ENCODE measurements at places on chromosomes 4 and X.
A peak's percentile ranks its signal among the peaks of the same experiment; 100 is the strongest.

- DNase-seq, result no peak
Observed at GRCh38 chrX:136697156-136697555, 49.2 kb downstream of the CD40LG start.

- DNase-seq, result no peak
Observed at GRCh38 chr4:62402088-62402806, 1202.1 kb downstream of the ADGRL3 start.

GRCh38 chr4:158211222-158211621, 936 bp downstream of the TMEM144 start:
- no peak for DNase-seq

GRCh38 chr4:165972747-165973146, 99.7 kb downstream of the TLL1 start:
- DNase-seq, result no peak

DNA sequence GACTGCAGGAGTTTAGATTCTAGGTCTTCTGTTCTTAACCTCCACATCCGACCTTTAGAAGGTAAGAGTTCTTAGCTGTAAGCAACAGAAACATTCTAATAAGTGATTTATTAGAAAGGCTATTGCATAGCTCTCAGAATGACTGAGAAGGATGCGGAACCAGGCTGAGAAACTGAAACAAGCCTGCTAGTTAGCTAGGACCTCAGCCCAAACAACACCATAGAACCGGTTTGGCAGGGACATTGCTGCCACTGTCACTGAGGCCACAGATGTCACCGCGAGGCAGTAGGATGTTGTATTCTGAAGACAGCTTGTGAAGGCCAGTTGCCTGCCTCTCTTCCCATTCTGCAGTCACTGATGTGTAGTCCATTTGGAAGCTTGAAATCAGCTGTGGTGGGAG, 160.0 kb upstream of the ARX start:
- DNase-seq, result no peak

- DNase-seq, result no peak
Observed at GRCh38 chrX:108468486-108468885, 28.8 kb downstream of the COL4A5 start.

DNA sequence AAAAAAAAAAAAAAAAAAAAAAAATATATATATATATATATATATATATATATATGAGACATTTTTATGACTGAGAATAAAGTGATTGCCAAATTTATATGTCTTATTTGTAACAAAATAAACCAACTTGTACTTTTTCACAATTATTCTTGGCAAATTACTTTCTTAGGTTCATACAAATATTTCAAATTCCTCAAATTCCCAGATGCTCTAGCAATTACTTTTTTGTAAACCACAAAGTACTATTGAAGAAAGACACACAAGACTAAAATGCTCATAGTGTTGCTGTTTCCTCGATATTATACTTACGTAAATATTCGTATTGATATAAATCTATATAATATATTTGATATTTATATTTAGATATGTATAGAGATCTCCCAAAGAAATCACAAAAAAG, 390.0 kb downstream of the FAT4 start:
- no peak for DNase-seq

DNA sequence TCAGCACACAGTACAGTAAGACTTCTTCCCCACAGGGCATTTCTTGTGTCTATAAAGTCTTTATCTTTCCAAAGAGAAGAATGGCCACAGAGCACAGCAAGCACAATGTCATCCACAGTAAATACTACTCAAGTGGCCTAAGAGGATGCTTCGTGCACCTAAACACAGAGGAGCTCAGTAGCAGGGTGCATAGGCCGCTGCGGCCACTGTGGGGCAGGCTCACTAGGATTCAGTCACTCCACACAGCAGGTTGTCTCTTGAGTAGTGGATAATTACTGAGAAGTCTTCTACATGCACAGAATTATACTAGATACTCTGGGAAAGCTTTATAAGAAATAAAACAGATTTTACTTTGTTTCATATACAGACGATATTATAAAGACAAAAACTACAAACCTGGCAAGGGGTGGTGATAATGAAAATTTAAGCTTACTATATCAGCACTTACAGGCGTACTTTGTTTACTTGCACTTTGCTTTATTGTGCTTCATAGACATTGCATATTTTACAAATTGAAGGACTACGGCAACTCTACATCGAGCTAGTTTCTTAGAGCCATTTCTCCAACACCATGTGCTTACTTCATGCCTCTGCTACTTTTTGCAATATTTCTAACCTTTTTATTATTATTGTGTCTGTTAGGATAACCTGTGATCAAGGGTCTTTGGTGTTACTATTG, 78.5 kb downstream of the PRDM5 start:
- DNase-seq, result no peak

- DNase-seq, result no peak
Observed at GRCh38 chrX:22056235-22056634, 24.1 kb downstream of the PHEX start.

- no peak for DNase-seq
Observed at GRCh38 chr4:20662851-20663250, 37.4 kb upstream of the PACRGL start.

DNA sequence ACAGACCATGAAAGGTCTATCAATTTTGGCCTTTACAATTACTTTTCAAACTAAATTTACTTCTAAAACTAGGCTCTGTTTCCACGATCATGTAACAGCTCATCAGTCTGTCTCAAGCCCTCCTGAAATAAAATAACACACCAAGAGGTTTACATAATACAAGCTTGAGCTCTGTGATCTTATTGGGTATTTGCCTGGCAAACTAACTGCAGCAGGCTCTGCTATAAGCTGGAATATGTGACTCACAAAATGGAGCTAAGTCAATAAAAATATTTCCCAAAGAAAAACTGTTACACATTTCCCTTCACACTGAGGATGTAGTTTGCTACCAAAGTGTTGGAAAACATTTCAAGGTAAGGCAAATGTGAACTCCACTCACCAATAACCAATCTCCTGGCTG, 94.7 kb upstream of the GPM6B start:
- DNase-seq, result no peak

GRCh38 chr4:148542922-148543623, 100.9 kb upstream of the NR3C2 start:
- DNase-seq, result no peak

GRCh38 chr4:155571184-155571944, 95.3 kb upstream of the GUCY1A1 start:
- no peak for DNase-seq

GRCh38 chrX:120575379-120576114, 14.8 kb upstream of the CUL4B start:
- no peak for DNase-seq

- DNase-seq, result no peak
Observed at GRCh38 chr4:145795521-145795920, 115.6 kb downstream of the C4orf51 start.

GRCh38 chr4:72390409-72390808, 178.6 kb downstream of the ADAMTS3 start:
- DNase-seq, result no peak

DNA sequence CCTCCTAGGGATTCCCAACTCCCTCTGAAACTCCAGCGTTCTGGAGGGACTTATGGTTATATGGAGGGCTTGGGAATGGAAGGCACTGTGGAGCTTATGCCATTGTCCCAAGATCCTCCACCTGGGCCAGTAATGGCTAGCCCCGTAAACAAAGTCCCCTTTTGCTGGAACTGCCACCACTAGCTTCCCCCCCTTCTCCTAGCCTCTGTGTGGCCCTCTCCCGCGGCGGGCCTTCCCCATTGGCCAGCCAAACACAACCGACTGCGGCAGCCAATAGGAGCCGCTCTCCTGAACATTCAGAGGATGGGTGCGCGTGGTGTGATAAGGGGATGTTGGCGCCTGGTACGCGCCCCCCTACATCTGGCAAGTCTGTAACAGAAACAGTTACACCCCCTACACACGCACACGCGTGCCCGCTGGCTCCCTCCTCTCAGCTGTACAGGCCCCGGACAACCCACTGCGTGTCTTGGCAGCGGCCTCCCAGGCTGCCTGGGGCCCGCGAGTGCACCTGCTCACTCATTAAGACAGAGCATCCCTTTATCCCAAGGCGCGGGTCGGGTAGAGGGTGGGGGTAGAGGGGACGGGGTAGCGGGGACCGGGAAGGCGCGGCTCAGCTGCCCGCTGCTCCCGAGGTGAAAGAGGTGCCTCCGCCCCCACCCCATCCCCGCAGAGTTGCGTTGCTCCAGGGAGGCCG, 863 bp upstream of the RAB33A start:
- DNase-seq, result peak; percentile 60

GRCh38 chr4:25972984-25973745, 59.1 kb downstream of the SMIM20 start:
- DNase-seq, result no peak

- DNase-seq, result no peak
Observed at GRCh38 chrX:7254144-7254543, 106.2 kb upstream of the PUDP start.

DNA sequence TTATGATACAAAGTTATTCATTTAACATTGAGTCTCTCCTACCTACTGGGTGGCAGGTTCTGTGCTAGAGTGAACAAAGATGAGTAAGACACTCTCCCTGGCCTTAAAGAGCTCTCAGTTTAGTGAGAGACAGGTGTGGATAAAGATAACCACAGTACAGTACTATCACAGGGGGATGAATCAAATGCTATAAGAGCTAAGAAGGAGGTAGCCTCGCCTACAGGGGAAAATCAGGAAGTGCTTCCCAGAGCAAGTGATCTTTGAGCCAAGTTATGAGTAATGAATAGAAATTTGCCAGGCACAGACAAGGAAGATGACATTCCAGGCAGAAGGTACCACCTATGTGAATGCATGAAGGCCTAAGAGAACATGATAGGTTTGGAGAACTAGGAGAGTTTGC, 3.4 kb upstream of the IGBP1 start:
- no peak for DNase-seq

DNA sequence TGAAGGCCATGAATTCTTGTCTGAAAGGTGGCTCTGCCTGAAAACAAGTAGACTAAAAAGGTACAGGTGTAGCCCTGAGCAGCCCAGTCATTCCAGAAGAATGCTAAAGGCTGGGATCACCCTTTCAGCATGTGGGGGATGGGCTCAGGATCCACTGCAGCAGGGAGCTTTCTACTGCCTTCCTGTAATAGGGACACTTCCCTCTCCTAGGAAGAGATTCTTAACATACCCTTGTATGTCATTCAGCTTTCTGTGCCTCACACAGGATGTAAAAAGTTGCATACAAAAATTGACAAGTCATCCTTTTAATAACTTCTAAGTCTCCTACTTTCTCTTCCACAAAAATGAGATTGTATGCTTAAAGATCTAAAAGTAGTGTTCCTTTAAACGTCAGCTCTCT, 123.3 kb downstream of the ZNF518B start:
- DNase-seq, result no peak

DNA sequence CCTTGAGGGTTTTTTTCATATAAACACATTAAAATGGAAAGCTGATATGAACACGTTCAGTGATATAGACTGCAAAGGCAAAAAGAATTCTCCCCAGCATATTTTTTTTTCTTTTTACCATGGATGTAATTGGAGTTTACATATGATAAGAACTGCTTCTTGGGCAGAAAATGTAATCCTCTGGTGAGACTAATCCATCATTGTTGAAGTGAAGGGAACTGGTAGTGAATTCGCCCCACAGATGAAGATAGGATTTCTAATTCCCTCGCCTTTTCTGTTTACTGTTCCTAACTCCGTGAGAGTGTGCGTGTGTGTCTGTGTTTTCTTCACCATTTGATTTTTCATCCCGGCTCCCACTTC, 88.9 kb downstream of the GPR143 start:
- DNase-seq, result no peak
